Ammon's horn (tissue), 1 donor: ENCODE measurements at places on chromosomes 7 and 10.

DNA sequence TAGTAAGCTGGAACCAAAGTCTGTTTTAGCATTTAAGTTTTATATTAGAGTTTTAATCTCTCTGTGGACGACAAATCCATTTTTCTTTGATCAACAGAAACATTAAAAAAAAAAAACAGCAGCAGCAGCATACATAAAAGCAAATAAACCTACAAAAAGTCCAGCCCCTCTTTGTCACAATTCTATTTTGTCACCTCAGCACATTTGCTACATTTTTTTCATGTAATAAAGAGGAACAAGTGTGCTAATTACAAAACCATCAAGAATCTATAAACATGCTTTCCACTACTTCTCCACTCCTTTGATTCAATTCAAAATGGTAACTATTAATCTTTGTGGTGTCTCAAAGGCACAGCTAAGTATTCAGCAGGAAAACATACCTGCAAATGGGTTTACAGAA is 259.8 kb upstream of the GNAI1 start:
- DNase-seq, result no peak

DNA sequence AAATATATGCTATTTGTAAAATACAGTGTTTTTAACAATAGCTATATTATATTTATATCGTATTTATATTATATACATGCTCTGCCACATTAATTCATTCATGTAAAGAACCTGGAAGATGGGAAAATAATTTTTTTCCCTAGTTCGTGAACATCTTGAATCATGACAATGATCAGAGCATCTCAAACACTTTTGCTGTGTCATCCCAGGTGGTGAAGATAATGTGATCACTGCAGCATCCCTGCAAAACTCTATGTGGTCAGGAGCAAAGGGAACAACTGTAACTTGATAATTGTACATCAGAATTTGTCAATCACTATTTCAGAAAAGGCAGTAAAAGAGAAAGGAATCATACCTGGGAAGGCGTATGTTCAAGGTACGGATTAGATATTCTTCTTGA is 39.3 kb downstream of the RAPGEF5 start:
- no peak for DNase-seq

DNA sequence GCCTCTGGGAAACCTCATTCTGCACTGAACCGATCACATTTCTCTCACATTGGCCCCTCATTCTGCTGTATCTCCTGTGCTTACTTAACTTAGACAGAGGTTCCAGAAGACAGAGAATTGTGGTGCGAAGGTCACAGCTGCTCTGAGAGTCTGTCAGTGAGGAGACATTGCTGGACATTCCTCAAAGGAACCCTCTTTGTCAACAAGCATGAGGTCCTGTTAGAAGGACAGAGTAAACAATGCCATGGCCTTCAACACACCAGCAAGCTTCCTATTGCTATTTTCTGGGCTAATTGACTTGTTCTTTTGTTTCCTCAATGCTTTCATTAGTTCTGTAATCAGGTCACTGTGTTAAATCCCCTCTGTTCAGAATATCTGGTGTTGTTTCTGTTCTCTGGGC is 109.3 kb upstream of the FZD8 start:
- no peak for DNase-seq

DNA sequence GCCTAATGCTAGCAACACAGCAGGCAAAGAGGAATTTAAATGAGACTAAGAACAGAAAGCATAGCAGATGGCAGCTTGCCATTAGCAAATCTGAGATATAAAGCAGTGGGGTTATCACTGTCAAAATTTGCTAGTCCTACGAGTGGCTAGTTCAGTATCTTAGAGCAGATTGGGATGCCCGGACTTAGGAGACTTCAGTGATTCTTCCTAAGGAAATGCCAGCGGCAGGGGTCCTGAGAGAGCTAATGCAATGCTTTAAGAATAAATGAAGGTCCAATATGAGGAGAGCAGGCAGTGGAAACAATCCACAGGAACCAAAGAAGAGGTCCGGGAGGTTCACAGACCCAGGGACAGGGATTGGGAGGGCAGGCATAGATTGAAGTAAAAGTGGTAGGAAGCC is 169.3 kb upstream of the NPSR1 start:
- DNase-seq, result no peak

DNA sequence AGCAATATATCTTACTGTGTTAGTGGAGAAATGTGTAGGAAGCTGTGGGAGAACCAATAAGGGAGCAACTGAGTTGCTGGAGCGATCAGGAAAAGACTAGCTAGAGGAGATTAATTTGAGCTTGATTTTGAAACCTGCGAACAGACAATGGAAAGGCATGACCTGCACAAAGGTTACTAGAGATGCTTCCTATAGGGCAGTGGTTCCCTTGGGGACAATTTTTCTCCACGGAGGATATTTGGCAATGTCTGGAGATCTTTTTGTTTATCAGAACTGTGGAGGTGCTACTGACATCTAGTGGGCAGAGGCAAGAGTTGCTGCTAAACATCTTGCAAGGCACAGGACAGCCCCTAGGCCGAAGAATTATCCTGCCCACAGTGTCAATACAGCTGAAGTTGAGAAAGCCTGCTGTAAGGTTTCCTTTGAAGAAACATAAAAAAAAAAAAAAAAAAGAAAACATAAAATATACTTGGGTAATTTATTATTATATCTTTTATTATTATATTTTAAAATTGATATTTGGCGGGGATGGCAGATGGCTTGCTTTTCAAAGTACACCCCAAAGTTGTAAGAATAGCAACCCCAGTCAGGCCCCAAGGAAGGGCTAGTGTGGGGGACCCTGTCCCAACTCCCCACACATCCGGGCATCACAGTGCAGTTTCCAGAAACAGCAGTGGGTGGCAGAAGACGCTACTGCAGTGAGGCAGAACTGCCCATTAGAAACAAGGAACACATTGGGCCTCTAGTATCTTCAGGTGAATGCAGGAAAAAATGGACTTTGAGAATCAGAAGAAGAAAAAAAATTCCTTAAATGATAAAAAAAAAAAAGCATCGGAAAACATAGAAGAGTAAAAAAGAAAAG is 481.6 kb downstream of the SH2D4B start:
- DNase-seq, result peak; percentile 73

- no peak for DNase-seq
Observed at GRCh38 chr7:2260820-2261219, 18.8 kb downstream of the NUDT1 start.

- no peak for DNase-seq
Observed at GRCh38 chr7:47361746-47362215, 220.1 kb downstream of the TNS3 start.

- DNase-seq, result no peak
Observed at GRCh38 chr7:149683898-149684297, 89.5 kb downstream of the ZNF467 start.

DNA sequence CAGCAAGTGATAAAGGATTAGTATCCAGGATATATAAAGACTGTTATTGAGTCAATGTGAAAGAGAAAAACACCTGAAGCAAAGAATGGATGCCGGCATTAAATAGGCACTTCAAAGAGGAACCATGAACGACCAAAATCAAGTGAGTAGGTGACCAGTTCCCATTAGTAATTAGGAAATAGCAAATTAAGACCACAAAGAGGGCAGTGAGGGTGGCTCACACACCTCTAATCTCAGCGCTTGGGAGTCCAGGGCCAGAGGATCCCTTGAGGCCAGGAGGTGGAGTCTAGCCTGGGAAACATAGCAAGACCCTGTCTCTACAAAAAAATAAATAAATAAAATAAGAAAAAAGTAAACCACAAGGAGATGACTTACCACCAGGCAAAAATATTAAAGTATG is 1.5 kb upstream of the ANTXRL start:
- DNase-seq, result no peak

DNA sequence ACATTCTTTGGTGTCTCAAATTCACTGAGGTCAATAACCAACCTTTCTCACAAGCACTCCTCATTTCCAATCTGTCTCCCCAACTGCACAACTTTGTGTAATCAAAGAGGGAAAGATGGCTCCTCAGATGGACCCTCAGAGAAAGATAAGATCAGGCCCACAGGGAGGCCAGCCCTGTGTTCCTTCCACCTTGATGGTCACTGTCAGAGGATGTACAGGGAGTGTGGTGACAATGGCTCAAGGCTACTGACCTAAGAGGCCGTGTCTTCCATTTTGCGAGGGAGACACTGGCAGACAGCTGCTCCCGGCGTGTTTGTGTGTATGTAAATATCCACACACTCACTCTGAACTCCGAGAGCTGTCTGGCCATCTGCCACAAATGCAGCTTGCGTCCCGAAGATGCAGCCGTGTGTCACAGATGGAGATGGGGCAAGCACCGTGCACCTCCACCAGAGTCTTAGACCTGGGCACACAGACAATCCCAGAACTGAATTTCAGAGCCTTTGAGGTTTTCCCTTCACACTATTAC is 712.1 kb upstream of the NRP1 start:
- DNase-seq, result no peak

- DNase-seq, result no peak
Observed at GRCh38 chr10:25261110-25261509, 86.3 kb downstream of the GPR158 start.

- DNase-seq, result no peak
Observed at GRCh38 chr10:71902351-71902750, 51.3 kb upstream of the PSAP start.

- DNase-seq, result no peak
Observed at GRCh38 chr10:98664329-98665042, 217.8 kb upstream of the HPS1 start.

GRCh38 chr10:71797533-71798307 is 24.4 kb upstream of the VSIR start:
- peak; percentile 48 for DNase-seq

DNA sequence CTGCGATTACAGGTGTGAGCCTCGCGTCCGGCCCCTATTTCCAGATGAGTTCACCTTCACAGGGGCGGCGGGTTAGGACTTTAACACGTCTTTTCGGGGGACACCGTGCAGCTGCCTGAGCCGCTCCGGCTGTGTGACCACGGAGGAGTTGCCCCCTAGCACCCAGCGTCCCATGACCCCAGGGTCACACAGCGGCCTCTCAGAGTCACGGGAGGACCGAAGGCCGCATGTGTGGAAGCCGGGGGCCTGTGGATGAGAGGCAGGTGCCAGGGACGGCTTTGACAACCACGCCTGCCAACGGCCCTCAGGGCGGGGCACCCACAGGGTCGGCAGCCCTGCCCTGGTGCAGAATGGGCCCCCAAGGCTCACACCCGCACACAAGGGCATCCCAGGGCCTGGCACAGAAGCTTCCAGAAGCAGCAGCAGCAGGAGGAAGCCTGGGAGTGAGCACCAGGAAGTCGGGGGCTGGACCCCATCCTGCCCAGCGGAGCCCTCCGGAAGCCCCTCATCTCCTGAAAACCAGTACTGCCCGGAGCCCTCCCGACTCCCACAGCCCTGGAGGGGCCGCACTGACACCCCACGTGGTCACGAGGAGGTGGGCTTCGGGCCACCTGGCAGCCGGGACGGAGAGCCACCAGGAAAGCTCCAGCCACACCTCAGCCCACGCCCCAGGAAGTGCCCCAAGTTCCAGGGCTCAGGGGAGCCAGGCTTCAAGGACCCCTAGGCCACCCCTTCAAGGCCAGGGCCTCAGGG is 32.7 kb downstream of the ADAP1 start:
- no peak for DNase-seq

- peak; percentile 32 for DNase-seq
Observed at GRCh38 chr7:2478399-2478785, 2.2 kb upstream of the GRIFIN start.

- no peak for DNase-seq
Observed at GRCh38 chr7:109930049-109930448, 1160.9 kb upstream of the LRRN3 start.

- no peak for DNase-seq
Observed at GRCh38 chr7:16889305-16889704, 7.5 kb upstream of the AGR3 start.

- DNase-seq, result peak; percentile 54
Observed at GRCh38 chr10:119305860-119306513, 98.6 kb downstream of the GRK5 start.

DNA sequence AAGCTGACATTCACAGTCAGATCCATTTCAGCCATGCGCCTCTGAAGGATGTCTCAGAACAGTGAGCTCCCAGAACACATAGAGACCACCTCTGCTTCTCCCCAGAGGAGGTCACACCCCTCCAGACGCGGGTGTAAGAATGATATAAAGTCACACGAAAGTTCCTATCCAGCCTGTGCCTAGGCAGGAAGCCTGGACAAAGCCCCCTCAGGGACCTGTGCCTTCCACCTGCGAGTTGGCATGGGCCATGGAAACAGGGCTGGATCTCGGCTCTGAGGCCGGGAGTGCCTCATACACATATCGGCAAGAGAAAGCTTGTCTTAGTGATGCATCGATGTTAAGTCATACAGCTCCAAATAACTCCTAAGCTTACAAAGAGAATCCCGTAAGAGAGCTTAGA is 5.0 kb downstream of the VIPR2 start:
- DNase-seq, result no peak

DNA sequence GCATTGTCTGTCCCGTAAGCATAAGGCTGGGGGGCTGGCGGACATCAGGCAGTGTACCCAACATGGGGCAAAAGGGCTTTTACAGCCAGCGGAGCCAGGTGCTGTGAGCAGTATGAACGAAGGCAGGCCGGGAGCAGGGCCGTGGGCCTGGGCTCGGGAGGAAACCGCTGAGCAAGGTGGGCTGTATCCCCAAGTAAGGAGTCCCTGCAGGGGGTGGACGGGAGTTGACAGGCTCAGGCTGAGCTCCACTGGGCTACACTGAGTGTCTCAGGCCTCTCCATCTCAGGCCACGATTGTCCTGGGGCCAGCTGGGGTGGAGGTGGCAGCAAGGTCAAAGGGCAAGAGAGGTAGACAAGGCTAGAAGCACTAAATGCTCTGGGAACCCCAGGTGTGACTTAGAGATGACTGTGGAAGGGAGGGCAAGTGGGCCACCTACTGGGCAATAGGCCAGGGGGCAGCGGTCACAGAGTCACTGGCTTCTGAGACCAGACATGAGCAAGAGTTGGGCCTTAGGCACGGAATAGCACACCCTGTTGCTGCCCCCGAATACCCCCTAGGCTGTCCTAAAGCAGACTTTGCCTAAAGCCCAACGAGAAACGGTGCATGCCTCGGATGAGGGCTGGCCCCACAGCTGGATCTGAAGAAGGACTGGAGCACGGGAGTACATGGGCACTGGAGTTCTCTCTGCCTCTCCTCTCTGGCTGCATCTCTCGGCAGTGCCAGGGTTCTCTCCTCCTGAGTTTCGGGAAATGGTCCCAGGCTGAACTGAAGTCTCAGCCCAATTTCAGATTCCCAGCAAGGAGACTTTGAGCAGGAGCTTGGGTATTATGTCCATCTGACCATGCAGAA is 10.8 kb upstream of the RAMP3 start:
- no peak for DNase-seq

DNA sequence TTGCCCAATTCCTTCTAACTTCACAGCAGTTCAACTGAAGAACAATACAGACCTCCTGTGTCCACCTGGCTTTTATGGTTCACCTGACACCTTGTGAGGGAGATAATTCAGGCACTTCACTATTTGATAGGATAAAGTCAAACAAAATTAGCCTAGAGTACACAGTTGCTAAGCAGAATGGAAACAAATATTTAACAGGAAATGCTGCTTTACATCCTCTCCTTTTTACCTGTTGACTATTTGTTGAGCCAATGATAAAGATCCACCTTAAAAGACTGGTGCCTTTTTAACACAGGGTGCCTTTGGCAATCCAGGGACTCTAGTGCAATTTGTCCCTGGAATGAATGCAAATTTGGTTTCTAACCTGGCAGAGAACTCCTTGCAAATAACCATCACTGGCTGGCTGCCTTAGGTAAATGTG is 39.8 kb downstream of the ITPRID1 start:
- peak; percentile 34 for DNase-seq

GRCh38 chr10:69914398-69915214 is 112.9 kb downstream of the COL13A1 start:
- DNase-seq, result peak; percentile 84

GRCh38 chr10:58921421-58921855 is 255.0 kb upstream of the PHYHIPL start:
- DNase-seq, result peak; percentile 25
